T-helper 2 cell (primary cell): ENCODE measurements at places on chromosomes 4 and X.

DNA sequence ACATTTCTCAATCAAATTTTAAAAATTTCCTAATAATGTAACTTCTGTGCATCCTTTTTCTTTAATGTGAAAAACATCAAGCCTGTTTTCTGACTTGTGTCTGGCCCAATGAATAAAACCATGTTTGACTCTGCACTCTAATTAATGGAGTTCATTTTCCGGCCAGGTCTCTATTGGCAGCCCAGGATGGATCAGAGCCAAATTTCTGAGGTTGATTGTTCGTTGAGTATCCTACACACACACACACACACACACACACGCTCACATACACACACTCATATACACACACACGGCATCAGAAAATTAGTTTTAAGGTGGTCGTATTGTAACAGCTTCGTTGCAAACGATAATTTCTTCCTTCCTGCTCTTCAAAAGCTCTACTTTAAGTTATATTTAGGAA, 28.9 kb upstream of the TLL1 start:
- no peak for DNase-seq

DNA sequence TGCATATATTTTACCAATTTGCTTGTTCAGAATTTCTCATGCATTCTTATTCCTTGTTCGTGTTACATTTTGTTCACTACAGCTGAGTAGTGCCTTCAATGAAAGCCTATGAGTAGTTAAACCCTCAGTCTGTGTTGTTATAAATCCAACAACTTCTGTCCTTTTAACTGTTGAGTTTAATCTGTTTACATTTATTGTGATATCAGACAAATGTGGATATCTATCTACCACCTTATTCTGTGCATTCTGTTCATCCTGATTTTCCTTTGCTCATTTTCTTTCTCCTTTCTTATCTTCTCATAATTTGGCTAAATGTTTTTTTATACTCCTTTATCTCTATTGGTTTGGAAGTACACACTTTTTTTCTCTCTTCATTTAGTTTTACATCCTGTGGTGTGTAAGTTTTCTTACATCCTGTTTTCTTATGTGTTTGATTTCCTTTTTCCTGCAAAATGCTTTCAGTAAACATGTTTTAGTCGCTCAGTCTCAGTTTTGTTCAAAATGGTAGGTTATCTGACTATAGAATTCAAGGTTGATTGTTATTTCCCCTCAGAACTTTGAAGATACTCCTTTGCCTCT, 54.2 kb downstream of the CASP6 start:
- DNase-seq, result peak; percentile 45

DNA sequence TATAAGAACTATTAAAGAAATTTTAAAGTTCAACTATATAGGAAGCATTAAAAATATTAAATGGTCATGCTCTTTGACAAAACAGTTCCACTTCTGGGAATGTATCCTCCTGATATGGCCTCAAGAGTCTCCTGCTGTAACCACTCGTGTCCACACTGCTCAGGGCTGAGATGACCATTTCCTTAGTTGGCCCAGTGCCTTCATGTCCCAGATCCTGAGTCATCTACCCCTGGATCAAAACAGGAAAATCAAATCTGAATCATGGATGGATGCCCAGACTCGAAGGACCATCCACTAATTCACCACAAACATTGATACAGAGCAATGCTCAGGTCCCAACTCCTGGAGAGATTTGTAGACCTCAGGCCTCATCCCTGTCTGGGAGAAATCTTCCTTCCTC, 44.7 kb downstream of the GPRASP3 start:
- DNase-seq, result no peak

DNA sequence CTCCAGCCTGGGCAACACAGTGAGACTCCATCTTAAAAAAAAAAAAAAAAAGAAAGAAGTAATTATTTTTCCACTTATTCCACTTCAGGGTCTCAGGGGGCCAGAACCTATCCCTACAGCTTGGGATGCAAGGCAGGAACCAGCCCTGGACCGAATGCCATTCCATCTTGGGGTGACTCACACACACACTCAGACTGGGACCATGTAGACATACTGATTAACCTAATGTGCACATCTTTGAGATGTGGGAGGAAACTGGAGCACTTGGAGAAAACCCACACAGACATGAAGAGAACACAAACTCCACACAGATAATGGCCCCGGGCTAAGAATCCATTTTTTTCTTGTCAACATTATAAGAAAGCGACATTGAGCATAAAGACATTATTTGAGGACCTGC, 132.5 kb downstream of the PTTG2 start:
- DNase-seq, result no peak

- no peak for DNase-seq
Measured at GRCh38 chr4:167031534-167032156, 202.6 kb downstream of the SPOCK3 start.

DNA sequence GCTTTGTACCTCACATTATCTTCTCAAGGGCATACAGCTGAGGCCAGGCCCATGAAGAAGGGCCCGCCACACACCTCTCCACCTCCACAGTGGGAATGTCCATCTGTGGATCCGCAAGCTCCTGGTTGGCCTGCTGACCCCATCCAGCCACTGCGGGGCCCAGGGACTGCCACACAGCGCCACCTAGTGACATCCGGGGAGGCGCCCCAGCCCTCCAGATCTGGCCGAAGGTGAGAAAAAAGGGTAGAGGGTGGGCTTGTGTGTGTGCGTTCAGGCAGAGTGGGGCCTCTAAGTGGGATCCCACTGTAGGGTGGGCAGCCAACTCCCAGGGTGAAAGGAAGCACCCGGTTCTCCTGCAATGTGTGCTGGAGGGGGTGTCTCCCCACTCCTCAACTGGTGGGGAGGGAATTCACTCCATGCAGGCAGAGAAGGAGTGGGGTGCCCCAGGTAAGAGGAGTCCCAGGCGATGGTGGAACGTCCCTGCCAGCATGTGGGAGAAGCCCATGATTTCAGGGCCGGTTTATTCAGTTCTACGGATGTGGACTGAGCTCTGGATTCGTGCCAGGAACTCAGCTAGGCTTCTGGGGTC, 117.3 kb downstream of the ENPP6 start:
- DNase-seq, result no peak

GRCh38 chrX:23381099-23382087, 46.7 kb downstream of the PTCHD1 start:
- DNase-seq, result no peak

- DNase-seq, result no peak
Measured at GRCh38 chr4:124682384-124682783, 30.1 kb downstream of the ANKRD50 start.

DNA sequence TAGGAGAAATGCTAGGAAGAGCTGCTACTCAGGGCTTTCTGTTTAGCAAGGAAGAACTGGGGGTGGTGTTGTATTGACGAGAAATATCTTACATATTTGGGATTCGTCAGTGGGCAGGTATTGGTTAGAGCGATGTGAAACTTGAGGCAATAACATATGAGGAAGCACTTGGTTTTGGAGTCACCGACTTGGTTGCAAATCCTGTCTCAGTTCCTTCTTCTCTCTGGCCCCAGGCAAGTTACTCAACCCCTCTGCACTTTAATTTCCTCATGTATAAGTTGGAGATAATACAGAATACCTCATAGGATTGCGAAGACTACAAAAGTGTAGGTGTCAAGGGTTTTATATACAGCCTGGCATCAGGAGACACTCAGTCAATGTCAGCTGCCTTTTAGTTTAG, 34.1 kb downstream of the GPAT3 start:
- no peak for DNase-seq

DNA sequence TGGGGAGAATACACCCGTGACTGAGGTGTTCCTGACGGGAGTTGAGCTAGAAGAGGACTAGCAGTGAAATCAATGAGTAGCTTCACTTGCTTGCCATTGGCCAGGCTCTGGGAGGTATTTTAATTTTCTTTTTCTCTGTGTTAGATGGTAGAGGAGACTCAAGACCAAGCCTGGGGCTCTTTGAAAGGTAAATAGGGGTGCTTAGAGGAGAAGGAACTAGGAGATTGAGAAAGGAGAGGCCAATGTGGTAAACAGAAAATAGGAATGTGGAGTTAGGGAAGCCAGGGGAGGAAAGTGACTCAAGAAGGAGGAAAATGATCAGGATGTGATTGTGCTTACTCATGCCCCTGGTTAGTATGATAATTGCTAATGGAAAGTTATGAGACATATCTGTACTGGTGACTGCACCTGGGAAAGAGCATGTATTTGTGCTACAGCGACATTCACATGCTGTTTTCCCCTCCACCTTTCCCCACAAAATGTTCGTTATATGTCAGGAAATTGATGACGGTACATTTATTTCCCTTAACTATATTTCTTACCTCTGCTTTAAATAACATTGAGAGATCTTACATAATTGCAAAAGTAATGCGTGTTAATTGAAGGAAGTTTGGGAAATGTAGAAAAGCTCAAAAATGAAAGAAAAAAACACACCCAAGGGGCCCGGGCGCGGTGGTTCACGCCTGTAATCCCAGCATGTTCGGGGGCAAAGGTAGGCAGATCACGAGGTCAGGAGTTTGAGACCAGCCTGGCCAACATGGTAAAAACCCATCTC, 16.9 kb upstream of the LRBA start:
- no peak for DNase-seq

DNA sequence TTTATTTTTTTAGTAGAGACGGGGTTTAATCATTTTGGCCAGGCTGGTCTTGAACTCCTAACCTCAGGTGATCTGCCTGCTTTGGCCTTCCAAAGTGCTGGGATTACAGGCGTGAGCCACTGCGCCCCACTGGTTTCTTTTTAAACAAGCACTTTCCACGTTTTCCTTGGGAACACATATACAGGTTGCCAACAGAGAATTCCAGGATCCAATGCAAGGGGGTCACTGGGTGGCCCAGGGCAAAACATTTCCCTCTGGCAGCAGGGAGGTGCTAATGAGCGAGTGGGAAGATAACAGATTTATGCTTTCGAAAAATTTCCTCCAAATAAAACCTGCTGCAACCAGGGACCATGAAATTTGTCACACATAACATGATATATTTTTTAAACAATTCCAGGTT, 41.1 kb downstream of the ADRA2C start:
- no peak for DNase-seq

DNA sequence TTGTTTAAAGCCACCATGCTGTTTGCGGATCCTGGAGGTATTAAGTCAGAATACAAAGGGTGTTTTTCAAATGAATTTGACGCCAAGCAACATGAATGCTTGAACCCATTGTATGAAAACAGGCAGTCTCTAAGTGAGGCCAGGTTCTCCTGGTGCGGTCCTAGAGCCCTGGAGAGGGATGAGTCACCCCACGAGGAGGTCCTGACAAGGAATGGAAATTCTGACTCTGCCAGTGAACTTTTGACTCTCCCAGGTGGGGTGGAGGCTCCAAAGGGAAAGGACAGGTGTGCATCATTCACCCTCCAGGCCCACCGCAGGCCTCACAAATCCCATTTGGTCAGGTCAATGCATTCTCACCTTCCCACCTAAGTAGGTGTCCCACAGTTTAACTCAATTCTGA, 1.5 kb downstream of the TRIM2 start:
- DNase-seq, result no peak

- DNase-seq, result no peak
Measured at GRCh38 chr4:54226404-54227255, 2.5 kb upstream of the PDGFRA start.

DNA sequence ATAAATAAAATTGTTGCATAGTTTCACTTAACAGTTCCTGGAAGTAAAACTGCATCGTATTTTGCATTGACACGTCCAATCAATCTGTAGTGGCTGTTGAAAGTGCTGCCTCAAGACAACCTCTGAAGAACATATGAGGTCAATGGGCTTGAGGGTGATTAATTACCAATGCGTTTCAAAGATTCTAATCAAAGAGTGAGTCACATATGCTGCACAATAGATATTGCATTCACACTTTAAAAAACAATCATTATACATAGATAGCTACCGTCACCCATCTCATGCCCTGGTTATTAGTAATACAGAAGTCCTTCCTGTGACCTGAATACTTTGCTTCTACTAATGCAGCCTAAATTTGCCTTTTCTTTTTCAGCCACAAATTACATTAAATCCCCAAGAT, 743.3 kb upstream of the SLIT2 start:
- DNase-seq, result no peak

DNA sequence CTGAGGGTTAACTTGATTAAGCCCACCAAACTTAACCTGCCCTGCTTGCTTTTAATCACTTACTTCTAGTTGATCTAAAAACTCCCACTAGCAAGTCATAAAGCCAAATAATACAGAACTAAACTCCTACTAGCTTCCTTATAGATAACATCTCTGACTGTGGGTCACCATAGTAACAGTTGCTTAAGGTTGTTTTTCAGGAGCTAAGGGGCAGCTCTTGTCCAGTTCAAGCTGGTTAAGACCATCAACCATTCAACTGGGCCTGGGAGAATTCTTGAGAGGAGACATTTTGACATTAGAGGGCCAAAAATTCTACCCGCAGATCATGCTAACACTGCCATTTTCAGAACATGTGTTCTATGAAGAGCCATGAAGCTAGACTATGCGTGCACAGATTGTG, 67.0 kb downstream of the UCHL1 start:
- DNase-seq, result no peak

- DNase-seq, result no peak
Measured at GRCh38 chrX:77085372-77085771, 361.8 kb upstream of the FGF16 start.

DNA sequence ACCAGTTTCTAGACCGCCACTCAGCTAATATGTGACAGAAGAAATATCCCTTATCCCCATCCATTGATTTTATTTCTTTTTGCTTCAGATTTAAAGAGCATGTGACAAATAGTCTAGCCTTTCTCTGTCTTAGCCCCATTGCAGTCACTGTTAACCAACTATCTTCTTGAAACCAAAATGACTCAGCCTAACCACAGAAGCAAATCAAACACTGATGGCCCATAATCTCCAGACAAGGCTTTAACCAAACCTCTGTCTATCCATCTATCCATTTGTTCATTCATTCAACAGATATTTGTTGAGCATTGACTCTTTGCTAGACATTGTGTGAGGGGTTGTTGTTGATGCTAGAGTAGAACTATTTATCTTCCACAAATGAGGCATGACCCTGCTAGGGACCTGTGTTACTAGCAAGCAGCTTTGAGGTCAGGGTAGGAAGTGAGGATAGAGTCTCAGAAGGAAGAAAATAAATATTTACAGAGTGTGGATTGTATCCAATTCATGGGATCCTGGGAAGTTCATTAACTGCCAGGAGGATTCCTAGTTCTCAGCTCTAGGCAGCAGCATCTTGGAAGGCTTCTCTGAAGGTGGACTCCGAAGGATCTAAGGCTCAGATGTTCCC, 22.5 kb downstream of the HNRNPH2 start:
- no peak for DNase-seq

- DNase-seq, result no peak
Measured at GRCh38 chr4:31617667-31618066, 897.5 kb downstream of the PCDH7 start.

GRCh38 chrX:66914080-66914479, 275.2 kb upstream of the EDA2R start:
- DNase-seq, result no peak

- no peak for DNase-seq
Measured at GRCh38 chr4:104591510-104591911, 96.8 kb upstream of the CXXC4 start.

DNA sequence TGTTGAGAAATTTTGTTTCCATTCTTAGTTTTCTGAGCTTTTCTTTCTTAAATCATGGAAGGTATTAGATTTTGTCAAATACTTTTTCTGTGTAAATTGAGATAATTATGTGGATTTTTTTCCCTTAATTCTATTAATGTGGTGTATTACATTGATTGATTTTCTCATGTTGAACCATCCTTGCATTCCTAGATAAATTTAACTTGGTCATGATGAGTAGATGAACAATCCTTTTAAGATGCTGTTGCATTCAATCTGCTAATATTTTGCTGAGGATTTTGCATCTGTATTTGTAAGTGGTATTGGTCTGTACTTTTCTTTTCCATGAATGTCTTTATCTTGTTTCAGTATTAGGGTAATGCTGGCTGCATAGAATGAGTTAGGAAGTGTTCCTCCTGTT, 20.3 kb upstream of the CTBP1 start:
- no peak for DNase-seq

GRCh38 chr4:47167081-47168035, 136.0 kb downstream of the GABRB1 start:
- DNase-seq, result no peak
